ENCODE measurements at places on chromosomes 7 and 10.

DNA sequence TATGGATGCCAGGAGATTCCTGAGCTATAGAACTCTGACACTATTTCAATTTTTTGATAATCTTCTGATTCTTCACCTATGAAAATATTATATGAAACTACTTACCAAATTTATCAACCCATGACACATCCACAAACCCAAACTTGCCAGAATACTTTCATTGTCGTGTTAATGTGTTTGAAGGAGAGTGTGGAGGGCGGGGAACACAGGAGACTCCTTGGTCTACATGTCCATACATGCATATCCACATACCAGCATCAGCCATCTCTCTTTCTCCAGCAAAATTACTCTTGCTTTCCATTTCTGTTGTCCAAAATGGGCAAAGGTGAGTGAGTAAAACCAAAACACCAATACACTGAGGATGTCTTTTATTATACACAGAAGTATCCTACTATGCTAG lies 23.5 kb upstream of the BPGM start:
- no peak for DNase-seq

GRCh38 chr10:83585686-83586085 lies 553.6 kb upstream of the GHITM start:
- no peak for DNase-seq

DNA sequence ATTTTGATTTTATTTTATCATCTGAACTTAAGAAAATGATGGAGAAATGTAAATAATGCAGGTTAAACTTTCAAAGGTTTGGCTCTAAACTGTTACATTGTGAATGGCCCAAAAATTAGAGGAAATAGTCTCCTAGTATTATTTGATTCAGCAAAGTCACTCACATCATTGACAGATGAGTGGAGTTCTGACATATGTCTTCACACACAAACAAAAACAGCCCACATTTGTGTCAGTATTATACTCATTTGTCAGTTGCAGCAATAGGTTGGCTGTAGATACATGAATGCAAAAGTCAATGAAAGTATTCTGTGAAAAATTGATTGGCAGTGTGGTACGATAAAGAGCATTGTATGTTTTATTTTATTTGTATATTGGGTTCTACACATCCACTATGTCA lies 108.8 kb upstream of the BMPER start:
- no peak for DNase-seq

DNA sequence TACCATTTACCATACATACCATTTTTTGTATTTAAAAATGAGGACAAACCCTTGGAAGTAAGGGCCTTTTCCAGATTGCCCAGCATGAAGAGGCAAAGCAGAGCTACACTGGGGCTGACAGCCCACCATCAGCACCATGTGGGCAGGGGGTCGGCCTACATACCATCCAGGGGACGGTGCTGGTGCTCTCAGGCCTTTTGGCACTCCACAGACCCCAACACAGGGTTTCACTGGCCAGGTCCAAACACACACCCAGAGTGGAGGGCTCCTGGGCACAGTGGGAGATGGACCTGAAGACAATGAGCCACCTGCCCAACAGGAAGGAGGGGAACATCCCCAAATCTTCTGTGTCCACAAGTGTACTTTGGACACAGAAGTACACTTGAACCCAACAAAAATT lies 69.2 kb upstream of the CAMK2B start:
- DNase-seq: no peak

- DNase-seq: no peak
Observed at GRCh38 chr7:158617737-158618128, 30.1 kb upstream of the PTPRN2 start.

DNA sequence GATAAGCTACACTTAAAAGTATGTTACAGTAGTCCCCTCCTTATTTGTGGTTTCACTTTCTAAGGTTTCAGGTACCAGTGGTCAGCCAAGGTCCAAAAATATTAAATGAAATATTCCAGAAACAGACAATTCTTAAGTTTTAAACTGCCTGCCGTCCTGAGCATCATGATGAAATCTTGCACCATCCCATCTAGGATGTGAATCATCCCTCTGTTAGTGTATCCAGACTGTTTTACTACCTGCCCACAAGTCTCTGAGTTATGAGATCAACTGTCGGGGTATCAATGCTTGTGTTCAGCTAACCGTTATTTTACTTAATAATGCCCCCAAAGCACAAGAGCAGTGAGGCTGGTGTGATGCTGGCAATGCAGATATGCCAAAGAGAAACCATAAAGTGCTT lies 11.4 kb downstream of the KDM7A start:
- DNase-seq: no peak

DNA sequence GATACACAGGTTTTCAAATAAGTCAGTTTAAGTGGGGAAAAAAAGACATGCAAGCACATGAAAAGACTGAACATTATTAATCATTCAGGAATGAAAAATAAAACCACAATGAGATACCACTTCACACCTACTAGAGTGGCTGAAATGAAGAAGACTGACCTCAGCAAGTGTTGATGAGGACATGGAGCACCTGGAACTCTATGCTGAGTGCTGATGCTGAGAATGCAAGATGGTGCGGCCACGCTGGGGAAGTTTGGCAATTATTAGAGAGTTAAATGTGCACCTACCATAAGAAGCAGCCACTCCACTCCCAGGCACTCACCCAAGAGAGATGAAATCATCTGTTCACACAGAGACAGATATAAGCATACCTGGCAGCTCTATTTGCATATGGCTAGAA lies 32.9 kb upstream of the ELFN1 start:
- DNase-seq: no peak

GRCh38 chr10:44316922-44317215 lies 68.0 kb downstream of the CXCL12 start:
- no peak for DNase-seq

DNA sequence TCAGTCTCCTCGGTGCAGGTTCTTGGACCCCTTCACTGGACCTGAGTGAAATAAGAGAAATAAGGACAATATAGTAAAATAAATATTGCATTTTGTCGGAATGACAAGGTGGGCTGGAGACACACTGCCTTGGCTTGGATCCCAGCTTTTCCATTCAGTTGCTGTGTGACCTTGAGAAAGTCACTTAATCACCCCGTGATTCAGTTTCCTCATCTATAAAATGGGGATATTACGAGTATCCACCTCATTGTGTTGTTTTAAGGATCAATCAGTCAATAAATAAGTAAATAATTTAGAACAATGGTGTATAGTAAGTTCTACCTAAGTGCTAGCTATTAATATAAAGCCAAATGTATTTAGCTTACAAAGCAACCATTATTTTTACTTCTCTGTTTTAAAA lies 29.1 kb downstream of the HK1 start:
- DNase-seq: no peak

- DNase-seq: no peak
Observed at GRCh38 chr7:99098286-99098823, 45.6 kb downstream of the SMURF1 start.

GRCh38 chr7:51256916-51257315 lies 59.7 kb downstream of the COBL start:
- DNase-seq: no peak

- DNase-seq: no peak
Observed at GRCh38 chr10:45418417-45418848, 44.4 kb downstream of the ALOX5 start.

DNA sequence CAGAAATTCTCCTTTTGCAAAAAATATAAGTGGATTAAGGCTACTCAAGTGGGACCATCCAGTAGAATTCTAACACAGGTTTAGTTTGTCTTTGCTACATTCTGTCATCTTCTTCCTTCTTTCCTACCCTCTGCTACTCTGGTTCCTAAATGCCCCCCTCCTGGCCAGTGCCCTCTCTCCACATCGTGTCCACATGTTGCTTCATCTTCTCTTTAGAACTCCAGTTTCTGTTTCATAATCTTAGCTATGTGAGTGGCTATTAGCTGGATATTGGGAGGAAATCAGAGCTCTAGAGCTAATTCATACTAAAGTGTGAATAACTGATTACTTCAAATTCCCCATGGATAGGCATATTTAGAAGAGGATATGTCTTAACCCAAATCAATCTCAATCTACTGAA lies 528.5 kb downstream of the LRMDA start:
- DNase-seq: no peak

DNA sequence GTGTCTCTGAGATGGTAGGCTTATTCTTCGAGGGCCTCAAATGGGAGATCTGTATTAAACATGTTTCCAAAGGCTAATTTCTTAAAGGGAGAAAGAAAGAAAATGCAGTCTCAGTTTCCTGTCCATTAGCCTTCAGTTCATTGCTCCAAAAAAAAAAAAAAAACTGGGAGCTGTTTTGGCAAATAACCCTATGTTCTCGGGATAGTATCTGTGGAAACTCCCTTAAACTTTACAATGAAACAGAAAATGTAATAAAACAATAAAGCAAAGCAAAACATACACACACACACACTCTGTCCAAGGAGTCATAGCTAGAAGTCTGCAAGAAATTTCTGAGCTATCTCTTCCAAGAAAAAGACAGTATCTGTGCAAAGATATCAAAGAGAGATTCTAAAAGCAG lies 172.5 kb upstream of the CELF2 start:
- no peak for DNase-seq

DNA sequence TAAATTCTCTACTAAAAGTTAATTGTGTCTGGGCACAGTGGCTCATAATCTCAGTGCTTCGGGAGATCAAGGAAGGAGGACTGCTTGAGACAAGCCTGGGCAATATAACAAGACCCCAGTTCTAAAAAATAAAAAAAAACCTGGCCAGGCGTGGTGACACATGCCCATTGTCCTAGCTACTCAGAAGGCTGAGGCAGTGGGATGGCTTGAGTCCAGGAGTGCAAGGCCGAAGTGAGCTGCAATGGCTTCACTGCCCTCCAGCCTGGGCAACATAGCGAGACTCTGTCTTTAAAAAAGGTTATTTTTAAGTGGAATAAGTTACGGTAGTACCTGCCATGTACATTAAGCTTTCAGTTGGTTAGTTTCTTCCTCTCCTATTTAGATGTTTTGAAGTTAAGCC lies 28.9 kb downstream of the CDK14 start:
- no peak for DNase-seq

DNA sequence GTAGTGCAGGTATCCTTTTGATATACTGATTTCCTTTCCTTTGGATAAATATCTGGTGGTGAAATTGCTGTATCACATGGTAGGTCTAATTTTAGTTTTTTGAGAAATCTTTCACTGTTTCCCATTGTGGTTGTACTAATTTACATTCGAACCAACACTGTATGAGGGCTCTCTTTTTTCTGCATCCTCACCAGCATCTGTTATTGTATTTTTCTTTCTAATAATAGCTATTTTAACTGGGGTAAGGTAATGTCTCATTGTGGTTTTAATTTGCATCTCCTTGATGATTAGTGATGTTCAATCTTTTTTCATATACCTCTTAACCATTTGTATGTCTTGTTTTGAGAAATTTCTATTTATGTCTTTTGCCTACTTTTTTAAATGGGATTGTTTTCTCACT lies 335.4 kb upstream of the MTPN start:
- no peak for DNase-seq

DNA sequence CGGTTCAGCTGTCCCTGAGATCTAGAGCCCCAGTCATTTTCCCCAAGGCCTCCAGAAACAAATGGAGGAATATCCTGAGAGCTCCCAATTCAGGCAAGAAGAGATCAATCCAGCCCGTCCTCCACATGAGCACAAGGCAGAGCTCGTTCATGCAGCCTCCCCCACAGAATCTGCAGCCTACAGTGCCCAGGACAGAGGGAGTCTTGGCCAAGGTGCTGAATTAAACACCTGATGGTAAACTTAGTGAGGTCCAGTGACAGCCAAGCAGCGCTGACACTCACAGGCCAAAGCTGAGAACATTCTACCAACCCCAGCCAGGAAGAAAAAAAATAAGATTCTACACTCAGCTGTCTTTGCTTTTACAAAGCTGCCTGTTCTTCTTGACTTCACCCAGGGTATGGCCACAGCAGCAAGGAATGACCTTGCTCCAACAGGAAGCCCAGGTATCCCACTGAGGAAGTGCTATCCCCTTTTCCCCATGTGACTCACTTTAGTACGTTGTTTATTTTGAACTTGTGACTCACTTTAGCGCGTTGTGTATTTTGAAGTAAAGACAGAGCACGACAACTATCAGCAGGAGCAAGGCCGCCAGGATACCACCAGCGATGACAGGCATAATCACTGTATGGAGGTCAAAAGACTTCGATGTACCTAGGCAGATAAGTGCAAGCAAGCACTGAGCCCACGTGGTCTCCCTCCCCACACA lies 4.4 kb upstream of the CUZD1 start:
- DNase-seq: no peak

DNA sequence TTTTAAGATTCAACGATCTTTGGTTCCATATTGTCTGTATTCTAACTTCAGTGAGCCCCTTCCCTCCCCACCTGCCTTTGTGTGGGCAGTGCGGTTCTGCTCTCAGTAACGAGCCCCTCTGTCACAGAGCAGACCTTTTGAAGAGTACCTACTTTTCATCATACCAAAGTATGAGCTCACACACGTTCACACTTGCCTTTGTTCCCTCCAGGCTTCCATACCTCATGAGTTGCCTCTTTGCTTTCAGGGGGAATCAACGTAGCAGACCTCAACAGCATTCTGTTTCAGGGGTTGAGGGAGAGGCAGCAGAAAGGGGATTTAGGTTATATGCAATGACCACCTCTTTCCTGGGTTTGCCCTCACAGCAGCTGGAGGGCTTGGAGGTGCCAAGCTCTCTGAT lies 211.4 kb upstream of the MDFIC start:
- no peak for DNase-seq

GRCh38 chr7:39386718-39387117 lies 179.5 kb upstream of the YAE1 start:
- no peak for DNase-seq

DNA sequence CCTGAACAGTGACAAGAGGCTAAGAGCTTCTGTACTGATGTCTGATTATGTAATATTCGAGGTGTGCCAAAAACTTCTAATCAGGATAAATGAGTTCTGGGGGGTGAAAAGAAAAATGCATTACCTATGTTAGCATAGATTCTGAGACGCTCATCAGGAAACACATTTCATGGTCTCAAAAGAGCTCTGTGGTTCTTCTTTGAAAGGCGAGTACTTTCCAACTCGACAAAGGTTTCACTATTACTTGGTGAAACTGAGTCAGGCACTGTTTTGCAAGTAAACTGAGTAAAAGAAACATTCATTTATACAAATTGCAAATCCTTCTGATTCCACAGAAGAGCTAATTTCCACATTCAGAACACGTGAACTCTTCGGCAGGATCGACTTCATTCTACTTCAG lies 523.2 kb downstream of the GATA3 start:
- no peak for DNase-seq
